Epithelial cell of alveolus of lung (primary cell): ENCODE measurements at places on chromosomes 1 and 21. TPM values are rescaled to one million over a fixed set of nuclear protein-coding genes. Genes with fewer than 3 reads are reported as not detected.

The TMEM82 gene
- total RNA-seq: not detected in 2 replicates

The REN gene
- not detected in 2 replicates for total RNA-seq

The GPR157 gene
- total RNA-seq: 2.1 and 4.0 TPM in 2 replicates

The SV2A gene
- total RNA-seq: 19.3 and 26.8 TPM in 2 replicates

The FCGR3A gene
- not detected in 2 replicates for total RNA-seq

The OR2L13 gene
- not detected in 2 replicates for total RNA-seq

The KIF26B gene
- 2.3 and 2.7 TPM in 2 replicates for total RNA-seq

The OR2AK2 gene
- total RNA-seq: not detected in 2 replicates

The SH2D2A gene
- total RNA-seq: 0.32 and 2.1 TPM in 2 replicates

The GJA5 gene
- total RNA-seq: 0.26 and 0.40 TPM in 2 replicates

The ZSWIM5 gene
- 0.08 and 0.65 TPM in 2 replicates for total RNA-seq
